ENCODE measurements at places on chromosomes 16 and 17.

- H3K4me3 ChIP-seq: peak overlapping the region; percentile 97
- ATAC-seq: no peak
- no peaks in the 10 kb centered on the region for H3K27me3 ChIP-seq
- H3K36me3 ChIP-seq: no peaks in the 10 kb centered on the region
- no peak overlapping the region for H3K27ac ChIP-seq
Observed at GRCh38 chr17:60601447-60602384, 1.7 kb downstream of the PPM1D start.

DNA sequence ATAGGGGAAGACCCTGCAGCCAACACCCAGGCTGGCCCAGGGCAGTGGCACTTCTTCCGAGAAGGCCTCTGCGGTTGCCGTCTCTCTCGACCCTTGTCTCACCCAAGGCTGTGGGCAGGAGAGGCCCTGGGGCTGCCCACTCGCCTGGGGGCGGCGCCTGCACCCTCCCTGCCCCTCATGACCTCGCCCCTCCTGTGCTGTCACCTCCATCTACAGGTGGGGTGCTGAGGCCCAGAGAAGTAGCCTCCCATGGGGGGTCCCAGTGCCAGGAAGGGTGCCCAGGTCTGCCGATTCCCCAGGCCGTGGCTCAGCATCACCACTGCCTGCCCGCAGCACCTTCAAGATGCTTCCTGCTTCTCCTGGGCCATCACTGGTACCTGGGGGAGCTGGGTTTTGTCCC lies 992 bp downstream of the NLRC3 start:
- H3K4me3 ChIP-seq: peak overlapping the region; percentile 89
- no peaks in the 10 kb centered on the region for H3K27me3 ChIP-seq
- peaks cover 68% of the 10 kb centered on the region for H3K4me1 ChIP-seq

DNA sequence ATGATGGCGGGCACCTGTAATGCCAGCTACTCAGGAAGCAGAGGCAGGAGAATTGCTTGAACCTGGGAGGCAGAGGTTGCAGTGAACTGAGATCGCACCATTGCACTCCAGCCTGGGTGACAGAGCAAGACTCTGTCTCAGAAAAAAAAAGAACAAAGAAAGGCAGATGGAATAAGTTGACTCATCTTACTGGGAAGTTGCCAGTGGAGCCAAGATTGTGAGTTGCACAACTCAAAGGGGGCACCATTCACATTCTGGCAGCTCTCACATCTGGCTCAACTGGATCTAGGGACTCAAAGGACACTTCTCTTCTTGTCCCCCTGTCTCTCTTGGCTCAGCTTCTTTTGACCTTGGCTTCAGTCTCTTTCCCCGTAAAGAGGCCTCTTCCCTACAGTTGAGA lies 53.7 kb upstream of the ETV4 start:
- H3K27ac ChIP-seq: no peak overlapping the region
- H3K4me1 ChIP-seq: peaks cover 4% of the 10 kb centered on the region
- ATAC-seq: no peak
- H3K27me3 ChIP-seq: no peaks in the 10 kb centered on the region
- no peak overlapping the region for H3K4me3 ChIP-seq
- H3K36me3 ChIP-seq: no peaks in the 10 kb centered on the region

DNA sequence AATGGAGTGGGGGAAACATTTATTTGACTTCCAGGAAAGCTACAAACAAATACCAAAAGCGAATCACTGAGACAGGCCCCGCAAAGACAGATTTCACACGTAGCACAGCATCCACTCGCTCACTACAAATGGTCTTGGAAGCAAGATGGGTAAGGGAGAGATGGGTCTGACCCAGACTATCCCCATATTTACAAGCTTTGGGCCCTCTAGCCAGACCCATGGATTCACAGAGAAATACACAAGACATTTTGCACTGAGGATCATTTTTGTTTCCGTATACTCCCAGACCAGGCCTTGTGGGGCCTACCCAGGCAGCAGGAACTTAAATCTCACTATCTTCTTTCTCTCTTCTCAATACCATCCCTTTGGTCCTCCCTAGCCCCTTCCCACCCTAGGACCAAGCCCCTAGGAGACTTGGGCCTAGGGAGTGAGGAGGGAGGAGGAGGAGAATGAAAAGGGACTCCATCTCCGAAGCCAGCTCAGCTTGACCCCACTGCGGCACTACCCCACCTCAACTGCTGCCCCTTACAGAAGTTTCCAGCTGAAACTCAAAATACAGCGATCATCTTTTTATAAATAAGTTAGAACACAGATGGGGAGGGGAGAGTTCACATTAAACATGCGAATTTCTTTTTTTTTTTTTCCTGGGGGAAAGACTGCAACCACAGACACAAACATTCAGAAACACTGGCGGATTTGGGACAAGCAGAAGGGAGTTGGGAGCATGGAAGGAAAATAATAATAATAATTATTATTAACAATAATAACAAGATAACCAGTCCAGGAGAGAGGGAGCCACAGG lies 1.4 kb upstream of the HOXB3 start:
- H3K27me3 ChIP-seq: peaks cover 100% of the 10 kb centered on the region
- no peak overlapping the region for H3K27ac ChIP-seq
- no peaks in the 10 kb centered on the region for H3K36me3 ChIP-seq
- H3K4me1 ChIP-seq: peaks cover 25% of the 10 kb centered on the region
- H3K4me3 ChIP-seq: no peak overlapping the region

DNA sequence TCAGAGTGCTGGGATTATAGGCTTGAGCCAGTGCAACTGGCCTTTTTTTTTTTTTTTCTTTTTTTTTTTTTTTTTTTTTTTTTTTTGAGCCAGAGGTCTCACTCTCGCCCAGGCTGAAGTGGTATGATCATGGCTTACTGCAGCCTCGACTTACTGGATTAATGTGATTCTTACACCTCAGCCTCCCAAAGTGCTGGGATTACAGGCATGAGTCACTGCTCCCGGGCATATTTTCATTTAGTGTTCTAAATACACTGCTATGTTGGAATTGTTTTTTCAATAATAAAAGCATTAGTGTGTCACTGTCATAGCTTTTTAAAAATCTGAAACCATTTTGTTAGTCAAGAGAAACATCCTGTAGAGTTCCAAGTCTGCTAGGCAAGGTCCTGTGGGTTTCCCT lies 40.3 kb downstream of the NDE1 start:
- no peak overlapping the region for H3K4me3 ChIP-seq
- no peak for ATAC-seq
- no peaks in the 10 kb centered on the region for H3K4me1 ChIP-seq
- no peak overlapping the region for H3K27ac ChIP-seq

GRCh38 chr16:68445458-68445857 lies 2.9 kb downstream of the SMPD3 start:
- ATAC-seq: no peak
- H3K27me3 ChIP-seq: peaks cover 49% of the 10 kb centered on the region
- no peaks in the 10 kb centered on the region for H3K36me3 ChIP-seq
- H3K4me3 ChIP-seq: no peak overlapping the region
- H3K27ac ChIP-seq: no peak overlapping the region
- H3K4me1 ChIP-seq: peaks cover 30% of the 10 kb centered on the region

GRCh38 chr16:80803339-80804055 lies 901 bp downstream of the CDYL2 start:
- H3K36me3 ChIP-seq: no peaks in the 10 kb centered on the region
- H3K4me3 ChIP-seq: peak overlapping the region; percentile 99
- ATAC-seq: peak; percentile 39
- H3K27ac ChIP-seq: peak overlapping the region; percentile 91
- H3K27me3 ChIP-seq: no peaks in the 10 kb centered on the region

- H3K27ac ChIP-seq: no peak overlapping the region
- no peaks in the 10 kb centered on the region for H3K36me3 ChIP-seq
Observed at GRCh38 chr16:5903153-5903552, 805.6 kb upstream of the EEF2KMT start.

DNA sequence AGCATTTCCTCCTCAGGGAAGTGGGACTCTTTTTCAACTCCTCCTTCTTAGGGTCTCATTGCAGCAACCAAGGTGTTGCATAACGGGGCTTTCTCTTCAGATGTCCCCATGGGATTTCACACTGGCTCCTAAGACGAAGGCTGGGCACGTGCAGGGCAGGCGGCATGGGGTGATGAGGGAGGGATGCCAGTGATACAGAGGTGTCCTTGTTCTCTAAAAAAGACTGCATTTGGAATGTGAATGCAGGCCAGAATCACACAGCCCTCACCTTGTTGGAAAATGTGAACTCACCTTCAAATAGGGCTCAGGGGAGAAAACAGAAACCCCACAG lies 105.6 kb downstream of the XYLT1 start:
- peaks cover 81% of the 10 kb centered on the region for H3K4me1 ChIP-seq
- no peak overlapping the region for H3K4me3 ChIP-seq
- peak overlapping the region; percentile 97 for H3K27ac ChIP-seq
- peaks cover 12% of the 10 kb centered on the region for H3K36me3 ChIP-seq

DNA sequence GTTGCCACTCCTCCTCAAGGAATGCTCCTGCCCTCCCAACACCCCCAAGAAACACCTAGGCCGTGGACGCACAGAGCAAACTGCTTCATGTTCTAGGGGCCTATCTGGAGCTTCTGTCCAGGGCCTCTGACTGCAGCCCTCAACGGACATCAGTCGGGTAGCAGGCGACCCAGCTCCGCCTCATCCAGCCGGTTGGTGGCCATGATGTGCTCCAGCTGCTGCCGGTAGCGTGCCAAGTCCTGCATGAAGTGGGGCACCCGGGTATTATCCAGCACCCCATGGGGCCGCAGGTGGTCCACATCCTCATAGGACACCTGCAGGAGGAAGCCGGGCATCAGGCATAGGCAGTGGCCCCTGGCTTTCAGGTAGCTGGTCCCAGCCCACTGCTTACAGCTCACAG lies 6.3 kb downstream of the NOL3 start:
- H3K4me3 ChIP-seq: no peak overlapping the region
- no peak overlapping the region for H3K27ac ChIP-seq
- no peak for ATAC-seq
- H3K4me1 ChIP-seq: peaks cover 29% of the 10 kb centered on the region
- H3K36me3 ChIP-seq: no peaks in the 10 kb centered on the region

DNA sequence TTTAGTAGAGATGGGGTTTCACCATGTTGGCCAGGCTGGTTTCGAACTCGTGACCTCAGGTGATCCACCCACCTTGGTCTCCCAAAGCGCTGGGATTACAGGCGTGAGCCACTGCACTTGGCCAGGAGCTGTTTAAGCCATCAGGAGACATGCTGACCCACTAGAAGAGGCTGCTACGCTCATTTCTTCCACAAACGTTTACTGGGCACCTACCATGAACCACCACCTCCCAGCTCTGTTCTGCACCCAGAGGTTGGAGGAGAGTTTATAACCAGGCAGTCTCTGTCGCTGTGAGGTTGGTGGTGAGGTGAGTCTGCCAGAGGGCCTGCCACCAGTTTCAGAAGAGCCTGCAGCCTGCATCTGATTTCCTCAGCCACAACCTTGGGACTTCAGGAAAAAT lies 51.8 kb downstream of the SF3B3 start:
- peaks cover 7% of the 10 kb centered on the region for H3K4me1 ChIP-seq
- no peak overlapping the region for H3K27ac ChIP-seq
- peaks cover 44% of the 10 kb centered on the region for H3K36me3 ChIP-seq
- no peak for ATAC-seq
- no peak overlapping the region for H3K4me3 ChIP-seq
- no peaks in the 10 kb centered on the region for H3K27me3 ChIP-seq

DNA sequence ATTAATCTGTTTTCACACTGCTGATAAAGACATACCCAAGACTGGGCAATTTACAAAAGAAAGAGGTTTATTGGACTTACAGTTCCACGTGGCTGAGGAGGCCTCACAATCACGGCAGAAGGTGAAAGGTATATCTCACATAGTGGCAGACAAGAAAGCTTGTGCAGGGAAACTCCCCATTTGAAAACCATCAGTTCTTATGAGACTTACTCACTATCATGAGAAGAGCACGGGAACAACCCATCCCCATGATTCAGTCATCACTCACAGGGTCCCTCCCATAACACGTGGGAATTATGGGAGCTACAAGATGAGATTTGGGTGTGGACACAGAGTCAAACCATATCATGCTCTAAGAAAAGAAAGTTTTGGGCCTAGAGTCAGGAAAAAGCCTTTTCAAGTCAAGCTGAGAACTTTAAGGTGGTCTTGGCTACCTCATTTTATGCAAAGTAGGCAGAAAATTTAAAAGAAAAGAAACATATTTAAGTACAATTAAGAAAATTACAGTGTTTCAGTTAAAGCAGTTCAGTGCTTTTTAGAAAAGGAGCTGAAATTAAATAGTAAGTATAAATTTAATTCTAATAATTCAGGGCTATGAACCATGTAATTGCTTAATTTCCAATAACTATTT lies 24.9 kb upstream of the CRYM start:
- peak overlapping the region; percentile 97 for H3K4me3 ChIP-seq
- peak overlapping the region; percentile 93 for H3K27ac ChIP-seq

GRCh38 chr16:81158964-81159363 lies 62.8 kb upstream of the GCSH start:
- H3K27ac ChIP-seq: no peak overlapping the region
- H3K4me1 ChIP-seq: no peaks in the 10 kb centered on the region
- ATAC-seq: no peak
- no peaks in the 10 kb centered on the region for H3K27me3 ChIP-seq

- H3K4me1 ChIP-seq: peaks cover 64% of the 10 kb centered on the region
- H3K27ac ChIP-seq: peak overlapping the region; percentile 91
- no peaks in the 10 kb centered on the region for H3K27me3 ChIP-seq
Observed at GRCh38 chr16:87390641-87391323, 1.4 kb upstream of the MAP1LC3B start.

GRCh38 chr16:52501746-52502145 lies 45.2 kb downstream of the TOX3 start:
- no peaks in the 10 kb centered on the region for H3K27me3 ChIP-seq
- ATAC-seq: no peak
- H3K4me3 ChIP-seq: no peak overlapping the region
- H3K27ac ChIP-seq: no peak overlapping the region
- no peaks in the 10 kb centered on the region for H3K4me1 ChIP-seq
- H3K36me3 ChIP-seq: no peaks in the 10 kb centered on the region

DNA sequence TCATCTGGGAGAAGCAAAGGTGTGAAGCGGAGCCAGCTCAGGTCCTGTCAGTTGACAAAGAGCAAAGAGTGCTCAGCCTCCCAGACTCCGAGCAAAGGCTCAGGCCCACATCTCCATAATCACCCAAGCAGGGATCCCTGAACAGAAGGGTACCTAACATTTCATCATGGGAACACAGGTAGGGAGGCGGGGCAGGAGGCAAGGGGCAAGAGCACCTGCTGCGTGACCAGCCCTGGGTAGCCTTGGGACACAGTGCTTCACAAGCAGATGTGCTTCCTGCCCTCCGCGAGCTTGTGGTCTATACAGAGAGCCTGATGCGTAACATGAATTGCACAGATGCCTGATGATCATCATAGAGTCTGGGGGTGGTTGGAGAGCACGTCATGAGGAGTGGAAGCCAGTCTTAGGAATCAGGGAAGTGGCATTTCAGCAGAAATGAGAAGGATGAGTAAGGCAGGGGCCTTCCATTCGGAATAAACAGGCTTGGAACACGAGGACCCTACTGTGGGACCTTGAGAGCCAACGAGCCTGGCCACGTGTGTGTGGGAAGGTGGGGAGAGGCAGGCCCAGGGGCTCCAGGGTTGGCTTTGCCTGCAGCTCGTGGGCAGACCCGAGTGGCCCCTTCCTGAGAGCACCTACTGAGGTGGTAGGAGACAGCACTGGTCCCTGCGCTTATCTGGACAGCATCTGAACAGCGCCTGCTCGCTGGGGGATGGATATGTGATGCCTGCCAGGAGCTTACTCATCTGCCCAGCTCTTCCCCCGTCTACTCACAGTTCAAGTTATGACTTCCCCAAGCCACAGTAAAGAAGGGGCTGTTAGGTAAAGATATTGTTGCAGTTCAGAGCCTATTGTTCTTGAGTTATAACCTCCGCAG lies 125.8 kb downstream of the CCDC182 start:
- no peak for ATAC-seq
- peaks cover 35% of the 10 kb centered on the region for H3K4me1 ChIP-seq
- H3K36me3 ChIP-seq: peaks cover 36% of the 10 kb centered on the region
- no peak overlapping the region for H3K4me3 ChIP-seq
